ENCODE measurements at places on chromosomes 16 and 17.
A peak's percentile ranks its signal among the peaks of the same experiment; 100 is the strongest.

- DNase-seq: no peak
These were observed 548 bp downstream of the TBX2 start for GRCh38 chr17:61400066-61400716.

- DNase-seq: no peak
These were observed 700 bp downstream of the MFAP4 start for GRCh38 chr17:19386051-19386929.

DNA sequence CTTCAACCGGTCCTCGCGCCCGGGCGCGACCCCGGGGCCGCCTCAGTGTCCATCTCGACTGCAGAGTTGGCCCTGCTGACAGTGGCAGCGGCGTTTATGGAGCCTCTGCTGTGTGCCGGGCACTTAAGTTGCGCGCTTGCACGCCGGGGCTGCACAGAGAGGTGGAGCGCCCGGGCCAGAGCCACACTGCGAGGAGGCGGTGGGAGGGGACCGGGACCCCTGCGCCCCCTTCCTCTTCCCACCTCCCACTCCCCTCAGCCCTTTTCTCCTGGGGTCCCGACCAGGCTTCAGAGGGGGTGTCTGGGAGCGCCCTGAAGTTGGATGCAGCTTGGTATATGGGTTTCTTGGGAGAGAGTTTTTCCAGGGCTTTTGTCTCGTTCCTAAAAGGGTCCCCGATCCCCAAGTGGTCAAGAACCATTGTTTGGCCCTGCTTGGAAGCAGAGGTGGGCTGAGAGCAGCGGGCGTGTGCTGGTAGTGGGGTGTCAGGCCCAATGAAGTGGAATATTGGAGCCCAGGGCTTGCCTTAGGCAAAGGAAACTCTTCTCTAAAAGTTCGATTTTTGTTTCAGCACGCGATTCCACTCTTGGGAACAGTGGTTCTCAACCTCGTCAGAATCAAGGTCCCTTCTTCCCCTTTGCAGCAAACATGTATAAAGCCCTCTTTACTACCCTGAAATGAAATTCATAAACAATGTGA lies 605 bp downstream of the MRTFB start:
- no peak for DNase-seq

DNA sequence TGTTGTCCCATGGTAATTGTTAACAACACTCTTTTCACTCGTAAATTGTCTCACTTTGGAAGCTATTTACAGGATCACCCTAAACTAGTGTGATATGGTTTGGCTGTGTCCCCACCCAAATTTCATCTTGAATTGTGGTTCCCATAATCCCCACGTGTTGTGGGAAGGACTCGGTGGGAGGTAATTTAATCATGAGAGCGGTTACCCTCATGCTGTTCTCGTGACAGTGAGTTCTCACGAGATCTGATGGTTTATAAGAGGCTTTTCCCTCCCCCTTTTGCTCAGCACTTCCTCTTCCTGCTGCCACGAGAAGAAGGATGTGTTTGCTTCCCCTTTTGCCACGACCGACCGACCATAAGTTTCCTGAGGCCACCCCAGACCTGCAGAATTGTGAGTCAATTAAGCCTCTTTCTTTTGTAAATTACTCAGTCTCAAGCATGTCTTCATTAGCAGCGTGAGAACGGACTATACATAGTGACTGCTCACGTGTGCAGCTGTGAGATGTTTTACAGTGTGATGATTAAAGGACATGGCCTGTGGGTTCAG lies 34.4 kb downstream of the DNAH3 start:
- DNase-seq: no peak

GRCh38 chr16:78045865-78046581 lies 23.7 kb downstream of the CLEC3A start:
- DNase-seq: no peak

DNA sequence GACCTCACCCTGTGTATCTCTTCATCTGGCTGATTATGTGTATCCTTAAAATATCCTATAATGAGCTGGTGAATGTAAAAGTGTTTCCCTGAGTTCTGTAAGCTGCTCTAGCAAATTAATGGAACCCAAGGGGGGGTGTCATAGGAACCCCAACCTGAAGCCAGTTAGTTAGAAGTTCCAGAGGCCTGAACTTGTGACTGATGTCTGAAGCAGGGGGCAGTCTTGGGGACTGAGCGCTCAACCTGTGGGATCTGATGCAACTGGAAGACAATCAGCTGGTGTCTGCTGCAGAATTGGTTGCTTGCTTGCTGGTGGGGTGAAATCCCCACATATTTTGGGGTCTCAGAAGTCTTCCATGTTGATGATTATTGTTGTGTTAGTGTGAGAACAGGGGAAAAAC lies 75.7 kb upstream of the NKD1 start:
- no peak for DNase-seq

GRCh38 chr17:73343168-73343634 lies 31.4 kb upstream of the CDC42EP4 start:
- DNase-seq: no peak

- DNase-seq: no peak
These were observed 28.2 kb downstream of the BRD7 start for GRCh38 chr16:50340578-50340977.

GRCh38 chr16:86459266-86459665 lies 51.1 kb upstream of the FOXF1 start:
- no peak for DNase-seq

GRCh38 chr17:60554377-60554788 lies 28.3 kb upstream of the APPBP2 start:
- DNase-seq: no peak

- DNase-seq: no peak
These were observed 94.2 kb upstream of the CREBBP start for GRCh38 chr16:3974751-3975150.

DNA sequence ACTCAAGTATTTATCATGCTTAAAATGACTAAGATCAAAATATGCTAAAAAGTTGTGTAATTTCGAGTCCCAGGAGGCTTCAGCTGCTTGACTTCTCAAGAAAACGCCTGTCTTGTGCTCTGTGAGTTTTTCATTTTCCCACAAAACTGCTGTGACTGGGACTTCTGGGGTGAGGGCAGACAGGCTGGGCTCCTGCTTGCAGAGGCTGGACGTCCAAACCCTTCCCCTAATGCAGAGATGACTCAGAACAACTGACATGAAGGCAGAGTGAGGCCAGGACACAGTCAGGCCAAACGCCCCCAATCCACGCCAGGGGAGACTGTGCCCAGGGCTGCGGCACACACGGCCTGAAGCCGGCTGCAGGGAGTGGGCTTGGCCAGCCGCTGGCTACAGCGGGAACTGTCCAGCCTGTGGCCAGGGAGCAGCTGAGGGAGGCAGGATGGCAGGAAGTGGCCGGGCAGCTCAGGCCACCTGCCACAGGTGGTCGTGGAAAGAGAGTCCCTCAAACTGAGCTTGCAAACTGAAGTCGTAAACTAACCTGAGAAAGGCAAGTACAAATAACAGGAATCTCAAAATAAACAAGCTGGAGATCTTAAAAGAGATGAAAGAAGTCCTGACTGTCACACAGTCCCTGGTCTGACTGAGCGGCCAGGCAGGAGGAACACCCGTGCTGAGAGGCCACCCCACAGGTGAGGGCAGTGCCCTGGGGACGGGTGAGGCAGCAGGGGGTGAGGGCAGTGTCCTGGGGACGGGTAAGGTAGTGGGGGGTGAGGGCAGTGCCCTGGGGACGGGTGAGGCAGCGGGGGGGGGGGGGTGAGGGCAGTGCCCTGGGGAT lies 21.3 kb upstream of the HEXD start:
- no peak for DNase-seq

GRCh38 chr16:8243981-8244380 lies 346.3 kb downstream of the TMEM114 start:
- no peak for DNase-seq

- DNase-seq: no peak
These were observed 65.1 kb downstream of the SDR42E1 start for GRCh38 chr16:81946206-81946605.

DNA sequence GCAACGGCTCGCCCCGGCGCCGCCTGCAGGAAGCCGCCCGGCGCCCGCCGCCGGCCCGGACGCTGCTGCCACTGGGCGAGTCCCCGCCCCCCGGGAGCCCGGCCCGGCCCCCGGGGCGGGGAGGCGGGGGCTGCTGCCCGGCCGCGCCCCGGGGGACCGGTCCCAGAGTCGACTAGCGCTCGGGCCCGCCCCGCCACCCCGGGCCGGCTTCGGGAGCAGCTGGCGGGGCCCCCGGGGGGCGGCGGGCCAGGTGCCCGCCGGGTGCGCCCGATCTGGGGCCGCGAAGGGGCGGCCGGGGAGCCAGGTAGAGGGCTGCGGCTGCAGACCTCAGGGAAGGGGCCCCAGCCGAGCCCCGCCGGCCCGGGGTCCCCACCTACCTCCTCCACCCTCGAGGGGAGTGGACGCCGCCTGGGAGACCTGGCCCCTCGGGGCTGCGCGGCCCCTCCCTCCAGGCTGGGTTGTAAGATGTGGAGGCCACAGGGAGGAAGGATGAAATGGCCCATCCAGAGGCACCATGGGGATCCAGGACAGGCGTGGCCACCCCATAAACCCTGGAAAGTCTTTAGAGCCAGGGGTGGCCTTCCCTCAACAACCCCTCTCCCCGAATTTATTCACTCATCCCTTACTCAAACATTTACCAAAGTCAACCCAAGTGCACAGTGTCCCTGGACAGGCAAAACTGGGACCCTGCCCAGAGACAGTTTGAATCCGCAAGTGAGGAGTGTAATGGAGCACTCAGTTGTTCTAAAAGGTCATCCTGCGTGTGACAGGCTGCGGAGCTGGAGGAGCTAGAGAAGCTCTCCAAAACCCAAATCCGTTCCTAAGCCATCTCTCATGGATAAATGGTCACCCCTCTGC lies at the start of gene CDYL2:
Gene CDYL2 (minus strand): TSS at position 73 of the 858 bp plus-strand sequence. CDS start 425 bp downstream, outside the sequence.
- no peak for DNase-seq

DNA sequence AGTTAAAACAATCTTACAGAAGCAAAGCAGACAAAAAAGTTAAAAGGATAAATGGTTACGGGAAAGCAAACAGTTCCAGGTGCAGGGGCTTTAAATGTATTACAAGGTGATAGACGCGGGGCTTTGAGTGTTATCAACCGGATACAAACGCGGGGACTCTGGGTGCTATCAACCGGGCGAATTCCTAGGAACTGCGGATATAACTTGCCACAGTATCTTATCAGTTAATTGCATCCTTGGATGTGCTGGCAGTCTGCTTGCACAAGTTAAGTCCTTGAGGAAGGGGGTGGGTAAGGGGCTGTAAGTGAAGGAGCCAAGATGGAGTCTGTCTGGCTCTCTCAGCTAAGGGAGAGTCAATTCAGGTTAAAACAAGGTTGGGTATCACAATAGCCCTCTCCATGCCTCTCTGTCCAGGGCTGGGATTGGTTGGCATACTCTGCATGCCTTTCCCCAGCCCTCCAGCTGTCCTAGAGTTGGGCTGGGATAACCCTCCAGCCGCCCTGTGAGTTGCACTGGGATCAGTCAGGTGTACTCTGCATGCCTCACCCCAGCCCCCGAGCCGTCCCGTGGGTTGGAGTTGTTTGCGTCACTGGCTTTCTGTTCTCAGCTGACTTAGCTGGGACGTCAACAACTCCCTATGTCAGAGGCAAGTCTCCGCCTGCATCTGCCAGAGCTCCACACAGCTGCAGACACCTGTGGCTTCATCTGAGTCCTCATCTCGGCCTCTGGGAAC lies 40.9 kb downstream of the TMEM235 start:
- DNase-seq: no peak

GRCh38 chr17:35171834-35172233 lies 22.4 kb downstream of the SLC35G3 start:
- no peak for DNase-seq

GRCh38 chr17:76053246-76054111 lies 18.8 kb downstream of the SRP68 start:
- no peak for DNase-seq

DNA sequence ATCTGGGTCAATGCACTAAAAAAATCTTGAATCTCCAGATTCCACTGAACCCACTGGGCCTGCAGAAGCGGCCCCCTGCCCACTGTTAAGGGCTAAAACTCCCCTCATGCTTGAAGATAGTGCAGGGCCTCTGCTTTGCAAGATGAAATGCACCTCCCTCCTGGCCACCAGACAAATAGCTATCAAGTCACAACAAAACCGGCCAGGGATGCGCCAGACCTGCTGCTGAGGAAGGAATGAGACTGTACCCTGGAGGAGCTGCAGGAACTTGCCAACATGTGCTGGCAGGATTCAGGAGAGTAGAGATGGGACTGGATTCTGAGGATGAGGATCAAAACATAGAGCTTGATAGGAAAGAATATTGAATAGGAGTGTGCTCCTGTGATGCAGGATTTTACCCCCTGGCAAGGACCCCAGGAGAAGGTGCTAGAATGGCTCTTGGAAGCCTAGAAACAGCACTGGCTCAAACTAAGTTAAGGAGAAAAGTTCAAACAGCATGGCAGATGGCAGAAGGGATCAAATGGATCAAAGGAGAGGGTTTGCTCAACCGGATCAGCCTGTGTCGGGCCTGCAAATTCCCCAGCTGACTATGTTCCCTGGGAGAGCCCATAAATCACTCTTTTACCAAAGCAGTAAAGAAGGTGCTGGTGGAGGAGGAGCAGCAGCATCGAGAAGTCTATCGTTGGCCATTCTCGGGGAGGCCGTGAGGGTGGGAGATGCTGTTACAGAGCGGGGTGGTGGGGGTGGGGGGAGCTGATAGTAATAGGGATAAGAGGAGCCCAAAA lies 27.2 kb upstream of the XYLT2 start:
- DNase-seq: no peak

GRCh38 chr16:80948886-80949493 lies 57.7 kb downstream of the CMC2 start:
- DNase-seq: no peak

- no peak for DNase-seq
These were observed 4.4 kb upstream of the OR1F1 start for GRCh38 chr16:3183445-3184139.

- DNase-seq: no peak
These were observed 106.2 kb upstream of the ZNF469 start for GRCh38 chr16:88276591-88276990.

GRCh38 chr17:59440757-59441463 lies 109.5 kb downstream of the YPEL2 start:
- peak; percentile 60 for DNase-seq

DNA sequence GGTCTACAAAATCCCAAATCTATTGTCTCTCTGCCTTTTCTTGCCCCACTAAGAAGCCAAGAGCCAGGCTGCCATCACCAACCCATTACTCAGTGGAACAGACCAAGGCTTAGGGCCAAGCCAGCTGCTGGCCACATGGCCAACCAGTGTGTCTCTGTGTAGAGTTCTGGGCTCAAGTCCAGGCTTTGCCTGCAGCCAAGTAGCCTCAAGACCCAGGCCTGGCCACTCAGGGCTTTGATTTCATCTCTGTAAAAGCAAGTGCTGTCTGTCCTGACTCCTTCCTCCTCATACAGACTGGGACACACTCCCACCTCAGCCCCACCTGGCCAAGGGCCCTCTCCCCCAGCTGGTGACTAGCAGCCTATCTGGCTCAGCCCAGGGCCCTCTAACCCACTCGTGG lies 14.6 kb downstream of the SREBF1 start:
- DNase-seq: no peak

Data from stimulated activated CD8-positive, alpha-beta memory T cell treated with anti-CD3 and anti-CD28 coated beads, Interleukin-4, amount 100 ng/mL, for 4 hours (primary cell).